ENCODE measurements at places on chromosomes 12 and 14.

DNA sequence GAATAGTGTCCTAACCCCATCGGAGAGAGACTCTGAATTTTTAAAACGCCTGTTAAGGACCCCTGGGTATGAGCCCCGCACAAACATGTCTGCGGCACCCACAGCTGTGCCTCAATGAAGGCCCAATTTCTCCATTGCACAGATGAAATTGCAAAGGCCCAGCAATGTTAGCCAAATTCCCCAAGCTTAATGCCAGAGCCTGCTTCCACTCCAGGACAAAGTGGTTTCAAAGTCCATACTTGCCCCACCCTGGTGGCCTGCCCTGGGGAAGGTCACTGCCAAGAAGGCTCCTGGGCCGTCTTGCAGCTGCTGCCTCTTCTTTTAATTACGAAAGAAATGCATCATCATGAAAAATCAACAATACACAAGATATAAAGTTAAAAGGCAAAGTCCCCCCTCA lies 1179.7 kb downstream of the VRK1 start:
- peak; percentile 70 for DNase-seq

DNA sequence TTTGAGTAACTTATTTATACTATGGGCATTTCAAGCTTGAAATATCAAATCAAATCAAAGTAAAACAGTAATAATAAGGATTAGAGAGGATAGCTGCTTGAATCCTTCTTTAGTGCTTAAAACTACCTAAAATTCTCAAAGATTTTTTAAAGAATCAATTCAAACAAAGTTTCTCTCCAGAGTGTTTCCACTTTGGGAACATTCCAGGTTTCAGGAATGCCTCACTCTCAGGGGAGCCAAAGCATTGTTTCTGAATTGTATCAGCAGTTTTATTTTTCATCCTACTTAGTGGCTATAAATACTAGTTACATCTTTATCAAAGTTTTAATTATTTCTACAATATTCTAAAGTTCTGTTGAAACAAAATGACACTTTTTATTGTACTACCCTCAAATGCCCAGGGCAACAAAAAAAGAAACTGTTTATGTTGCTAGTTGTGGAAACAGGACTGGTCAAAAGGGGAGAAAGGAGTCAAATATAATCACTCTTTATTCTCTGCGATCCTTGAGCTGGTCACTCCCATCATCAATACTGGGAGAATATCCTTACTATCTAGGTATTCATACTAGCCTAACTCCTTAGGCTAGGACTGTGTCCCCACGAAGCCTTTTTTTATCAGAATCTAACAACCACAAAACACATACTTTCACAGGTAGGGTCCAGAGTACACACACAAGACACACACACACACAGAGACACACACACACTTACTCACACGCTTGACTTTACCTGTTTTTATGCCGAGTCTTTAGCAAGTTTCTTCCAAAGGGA lies 598 bp downstream of the RASSF9 start:
- no peak for DNase-seq

GRCh38 chr14:95292660-95293425 lies 26.9 kb downstream of the CLMN start:
- no peak for DNase-seq

GRCh38 chr14:23109769-23110168 lies 5.0 kb upstream of the CIROP start:
- no peak for DNase-seq

GRCh38 chr12:62891805-62892549 lies 43.0 kb downstream of the PPM1H start:
- DNase-seq, result no peak

GRCh38 chr14:96376093-96376492 lies 12.8 kb downstream of the GSKIP start:
- peak; percentile 35 for DNase-seq

DNA sequence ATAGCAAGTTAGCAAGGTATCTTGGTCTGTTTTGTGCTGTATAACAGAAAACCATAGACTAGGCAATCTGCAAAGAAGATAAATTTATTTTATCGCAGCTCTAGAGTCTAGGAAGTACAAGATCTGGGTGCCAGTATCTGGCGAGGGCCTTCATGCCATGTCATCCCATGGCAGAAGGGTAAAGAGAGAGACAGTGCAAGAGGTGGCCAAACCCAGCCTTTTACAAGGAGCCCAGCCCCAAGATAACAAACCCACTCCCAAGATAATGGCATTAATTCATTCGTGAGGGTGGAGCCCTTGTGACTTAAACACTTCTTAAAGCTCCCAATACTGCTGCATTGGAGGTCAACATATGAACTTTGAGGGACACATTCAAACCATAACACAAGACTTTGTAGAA lies 16.9 kb downstream of the RPS29 start:
- DNase-seq, result no peak

- DNase-seq, result no peak
Observed at GRCh38 chr12:97305651-97306050, 157.0 kb upstream of the RMST start.

DNA sequence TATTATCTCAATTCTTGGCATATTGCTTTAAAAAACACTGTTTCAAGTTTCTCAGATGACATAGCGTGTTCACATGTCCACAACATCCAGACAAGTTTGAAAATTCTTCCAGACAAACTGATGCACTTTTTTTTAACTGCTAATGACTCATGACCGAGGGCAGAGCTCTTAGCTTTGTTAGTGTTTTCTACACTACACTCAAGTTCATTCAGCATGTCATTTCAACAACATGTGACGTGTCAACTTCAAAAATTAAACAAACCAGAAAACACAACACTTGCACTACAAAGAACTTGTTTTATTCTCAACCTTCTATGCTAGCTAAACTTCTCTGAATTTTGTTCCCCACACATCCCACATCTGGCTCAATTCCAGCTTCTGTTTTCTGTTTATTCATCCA lies 1186.3 kb upstream of the FLRT2 start:
- DNase-seq, result no peak

GRCh38 chr12:106878804-106879203 lies 76.9 kb upstream of the TMEM263 start:
- no peak for DNase-seq

- DNase-seq, result peak; percentile 79
Observed at GRCh38 chr12:52006726-52007157, at the start of gene TAMALIN. Gene TAMALIN, plus strand, starts transcription at chr12:52006946. Its CDS starts 74 bp downstream, at chr12:52007020.

DNA sequence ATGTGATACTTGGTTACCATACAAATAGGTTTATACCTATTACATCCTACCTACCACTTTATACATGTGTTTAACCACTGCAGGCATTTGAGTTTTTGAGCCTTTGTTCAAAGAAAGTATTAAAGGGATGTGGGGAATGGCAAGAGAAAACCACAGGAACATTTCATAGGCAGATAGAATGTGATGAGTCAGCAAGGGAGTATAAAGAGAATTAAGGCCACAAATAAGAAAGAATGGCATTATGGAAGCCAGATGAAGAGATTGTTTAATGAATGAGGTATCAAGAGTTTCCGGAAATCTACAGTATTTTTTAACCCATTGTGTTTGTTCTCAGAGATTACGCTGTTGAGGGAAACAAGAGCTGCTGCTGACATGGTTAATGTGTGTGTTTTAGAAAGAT lies 66.9 kb downstream of the METTL25 start:
- DNase-seq, result no peak

- no peak for DNase-seq
Observed at GRCh38 chr12:81170072-81170471, 92.2 kb downstream of the ACSS3 start.

- no peak for DNase-seq
Observed at GRCh38 chr14:92041203-92041602, 1.3 kb upstream of the TRIP11 start.
